ENCODE measurements at places on chromosomes 11 and 22.
A peak's percentile ranks its signal among the peaks of the same experiment; 100 is the strongest.

GRCh38 chr11:10208131-10208575, 85.9 kb downstream of the SBF2 start:
- DNase-seq, result no peak

- DNase-seq, result no peak
Measured at GRCh38 chr11:14819596-14819995, 72.4 kb downstream of the CYP2R1 start.

DNA sequence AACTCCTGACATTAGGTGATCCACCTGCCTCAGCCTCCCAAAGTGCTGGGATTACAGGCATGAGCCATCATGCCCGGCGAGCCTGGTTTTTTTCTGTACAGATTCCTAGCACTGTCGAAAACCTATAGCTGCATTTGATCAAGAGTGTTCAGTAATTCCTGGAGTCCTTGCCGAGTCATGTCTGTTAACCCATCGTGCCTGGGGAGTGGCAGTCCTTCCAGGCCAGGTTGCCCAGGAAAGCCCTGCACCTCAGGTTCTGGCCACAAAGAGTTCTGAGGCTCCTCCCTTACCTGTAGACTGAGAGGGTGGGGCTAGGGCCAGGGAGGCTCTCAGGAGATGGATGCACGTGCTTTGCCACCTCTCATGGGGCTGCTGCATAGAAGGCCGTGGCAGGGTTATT, 17.0 kb downstream of the YDJC start:
- DNase-seq, result no peak

DNA sequence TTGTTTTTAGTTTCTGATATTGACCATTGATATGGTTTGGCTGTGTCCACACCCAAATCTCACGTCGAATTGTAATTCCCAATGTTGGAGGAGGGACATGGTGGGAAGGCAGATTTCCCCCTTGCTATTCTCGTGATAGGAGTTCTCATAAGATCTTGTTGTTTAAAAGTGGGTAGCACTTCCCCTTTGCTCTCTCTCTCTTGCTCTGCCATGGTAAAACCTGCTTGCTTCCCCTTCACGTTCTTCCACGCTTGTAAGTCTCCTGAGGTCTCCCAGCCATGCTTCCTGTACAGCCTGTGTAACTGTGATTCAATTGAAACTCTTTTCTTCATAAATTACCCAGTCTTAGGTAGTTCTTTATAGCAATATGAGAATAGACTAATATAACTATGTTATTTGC, 203.6 kb upstream of the CHORDC1 start:
- DNase-seq, result no peak

DNA sequence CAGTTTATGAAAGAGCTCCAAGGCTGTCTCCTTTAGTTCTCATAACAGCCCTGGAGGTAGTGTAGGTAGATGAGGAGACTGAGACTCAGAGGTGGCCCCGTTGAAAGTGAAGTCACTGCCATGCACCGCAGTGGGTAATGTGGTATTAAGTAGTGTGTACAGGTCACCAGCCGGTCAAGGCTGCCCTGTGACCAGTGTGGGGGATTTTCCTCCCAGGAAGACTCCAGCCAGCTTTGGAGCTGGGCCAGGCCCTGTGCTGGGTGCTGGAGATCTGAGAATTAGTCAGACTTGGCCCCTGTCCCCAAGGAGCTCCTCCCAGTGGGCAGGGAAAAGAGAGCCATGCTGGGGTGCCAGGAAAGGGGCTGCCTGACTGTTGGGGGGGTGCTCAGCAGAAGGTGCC, 5.3 kb downstream of the OMP start:
- no peak for DNase-seq

- DNase-seq, result peak; percentile 95
Measured at GRCh38 chr22:43088984-43089717, at the start of gene TTLL1. Gene TTLL1, minus strand, starts transcription at chr22:43089391. Its CDS starts 13,805 bp downstream, at chr22:43075586.

DNA sequence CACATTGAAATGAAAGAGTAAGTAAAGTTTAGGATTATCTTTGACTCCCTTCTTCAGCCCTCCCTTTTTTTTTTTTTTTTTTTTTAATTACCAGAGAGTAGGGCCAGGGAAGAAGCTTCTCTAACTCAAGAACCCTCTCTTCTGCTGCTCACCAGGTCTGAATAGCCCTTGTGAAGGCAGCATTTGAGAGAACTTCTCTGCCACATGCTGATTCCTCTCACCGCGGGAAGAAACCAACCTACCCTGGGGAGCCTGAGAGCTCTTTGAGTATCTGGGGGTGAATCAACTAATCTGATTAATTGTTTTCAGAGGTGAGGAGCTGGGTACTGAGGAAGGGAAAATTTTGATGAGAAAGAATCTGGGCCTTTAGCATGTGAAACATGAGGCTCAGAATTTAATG, 434.5 kb upstream of the CCDC90B start:
- no peak for DNase-seq

GRCh38 chr11:35717043-35717442, 54.5 kb downstream of the TRIM44 start:
- DNase-seq, result no peak

GRCh38 chr11:9616858-9617257, 43.4 kb downstream of the WEE1 start:
- no peak for DNase-seq

GRCh38 chr11:70746351-70746750, 348.0 kb downstream of the CTTN start:
- DNase-seq, result no peak

DNA sequence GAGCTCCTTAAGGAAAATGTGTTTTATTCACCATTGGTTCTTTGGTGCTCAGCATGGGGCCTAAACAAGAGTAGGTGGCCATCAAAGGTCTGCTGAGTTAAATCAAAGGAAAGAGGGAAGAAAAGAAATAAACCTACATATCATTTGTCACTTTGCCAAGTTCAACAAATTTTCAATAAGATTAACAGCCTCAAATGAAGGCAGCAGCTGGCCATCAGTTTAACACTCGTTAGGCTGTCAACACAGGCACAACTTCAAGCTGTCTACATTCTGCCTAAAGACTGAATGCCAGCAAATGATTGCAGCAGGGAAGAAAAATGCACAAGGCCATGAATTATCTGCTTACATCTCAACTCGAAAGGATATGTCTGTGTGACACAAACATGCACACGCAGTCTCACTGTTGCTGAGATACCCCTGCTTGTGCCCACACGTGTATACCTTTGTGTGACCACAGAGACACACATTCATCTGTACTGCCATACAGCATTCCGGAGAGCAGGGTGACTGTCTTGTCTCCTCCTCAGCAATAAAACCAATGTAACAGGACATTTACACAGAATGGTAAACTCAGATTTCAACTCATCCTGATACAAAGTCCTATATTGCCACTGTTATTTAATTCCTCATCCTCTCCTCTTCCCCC, 40.1 kb downstream of the TRIM66 start:
- no peak for DNase-seq

- DNase-seq, result no peak
Measured at GRCh38 chr11:133522344-133522743, 10.0 kb downstream of the OPCML start.

DNA sequence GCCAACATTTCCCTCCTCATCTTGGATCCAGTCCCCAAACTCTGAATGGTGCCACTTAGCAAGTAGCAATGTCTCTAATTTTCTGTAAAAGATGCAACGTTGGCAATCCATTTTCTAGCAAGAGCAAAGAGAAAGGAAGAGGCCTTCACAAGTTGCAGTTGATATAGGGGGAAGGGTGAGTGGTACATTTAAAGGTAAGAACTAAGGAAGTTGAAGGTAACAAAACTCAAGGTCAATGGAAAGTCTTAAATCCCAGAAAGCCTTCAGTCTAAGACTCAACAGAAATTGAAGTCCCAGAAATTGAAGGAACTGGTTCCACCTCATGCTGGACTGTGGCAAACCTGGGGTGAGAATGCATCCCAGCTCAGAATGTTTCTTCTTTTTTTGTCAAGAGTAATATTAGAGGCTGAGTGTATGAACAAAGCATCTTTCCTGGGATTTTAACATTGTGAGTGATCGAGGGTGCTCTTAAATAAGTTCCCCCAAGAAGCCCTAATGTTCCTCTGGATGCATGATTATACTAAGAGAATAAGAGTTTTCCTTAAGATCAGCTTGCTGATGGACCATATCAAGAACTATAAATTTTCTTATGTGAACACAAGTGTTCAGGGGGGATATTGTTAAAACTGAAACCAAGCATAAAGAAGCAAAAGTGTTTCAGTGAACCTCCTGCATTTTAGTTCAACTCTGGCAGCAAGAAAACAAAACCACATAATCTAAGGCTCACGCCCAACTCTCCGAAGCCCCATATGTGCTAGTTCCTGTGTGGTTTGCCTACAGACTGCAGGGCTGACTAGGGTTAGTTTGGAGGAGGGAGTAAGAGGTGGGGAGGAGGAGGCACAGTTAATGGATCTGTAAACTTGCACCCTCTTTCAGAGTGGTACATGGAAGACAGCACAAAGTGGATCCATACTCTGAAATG, at the start of gene GRAP2:
GRAP2 (plus strand) TSS at position 779 of the 922 bp plus-strand sequence. CDS start 46,023 bp downstream, outside the sequence.
- peak; percentile 84 for DNase-seq

- DNase-seq, result no peak
Measured at GRCh38 chr11:86459002-86459385, 84.3 kb downstream of the CCDC81 start.

GRCh38 chr11:41431784-41432183, 27.7 kb downstream of the LRRC4C start:
- DNase-seq, result no peak

DNA sequence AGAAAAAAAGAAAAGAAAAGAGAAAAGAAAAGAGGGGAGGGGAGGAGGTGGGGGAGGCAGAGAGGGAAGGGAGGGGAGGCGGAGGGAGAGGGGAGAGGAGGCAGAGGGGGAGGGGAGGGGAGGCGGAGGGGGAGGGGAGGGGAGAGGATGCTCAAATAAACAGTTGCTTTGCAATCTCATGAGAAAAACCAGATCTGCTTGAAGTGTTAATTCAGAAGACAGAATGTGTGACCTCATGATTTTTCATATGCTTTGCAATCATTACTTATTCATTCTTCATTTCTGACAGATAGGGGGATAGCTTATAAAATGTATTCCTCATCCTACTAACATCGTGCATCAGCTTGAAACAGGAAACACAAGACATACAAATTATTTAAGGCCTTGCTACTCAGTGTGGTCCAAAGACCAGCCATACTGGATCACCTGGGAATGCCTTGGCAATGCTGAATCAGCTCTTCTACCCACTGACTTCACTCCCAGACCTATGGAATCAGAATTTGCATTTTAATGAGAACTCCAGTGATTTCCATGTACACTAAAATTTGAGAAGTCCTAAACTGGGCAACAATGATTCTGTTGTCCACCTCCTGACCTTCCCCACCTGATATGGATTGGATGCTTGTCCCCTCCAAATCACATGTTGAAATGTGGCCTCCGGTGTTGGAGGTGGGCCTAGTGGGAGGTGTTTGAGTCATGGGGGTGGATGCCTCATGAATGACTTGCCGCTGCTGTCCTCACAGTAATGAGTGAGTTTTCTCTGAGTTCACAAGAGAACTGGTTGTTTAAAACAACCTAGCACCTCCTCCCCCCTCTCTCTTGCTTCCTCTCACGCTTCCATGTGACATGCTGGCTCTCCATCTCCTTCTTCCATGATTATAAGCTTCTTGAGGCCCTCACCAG, 69.2 kb downstream of the CCDC34 start:
- DNase-seq, result no peak

DNA sequence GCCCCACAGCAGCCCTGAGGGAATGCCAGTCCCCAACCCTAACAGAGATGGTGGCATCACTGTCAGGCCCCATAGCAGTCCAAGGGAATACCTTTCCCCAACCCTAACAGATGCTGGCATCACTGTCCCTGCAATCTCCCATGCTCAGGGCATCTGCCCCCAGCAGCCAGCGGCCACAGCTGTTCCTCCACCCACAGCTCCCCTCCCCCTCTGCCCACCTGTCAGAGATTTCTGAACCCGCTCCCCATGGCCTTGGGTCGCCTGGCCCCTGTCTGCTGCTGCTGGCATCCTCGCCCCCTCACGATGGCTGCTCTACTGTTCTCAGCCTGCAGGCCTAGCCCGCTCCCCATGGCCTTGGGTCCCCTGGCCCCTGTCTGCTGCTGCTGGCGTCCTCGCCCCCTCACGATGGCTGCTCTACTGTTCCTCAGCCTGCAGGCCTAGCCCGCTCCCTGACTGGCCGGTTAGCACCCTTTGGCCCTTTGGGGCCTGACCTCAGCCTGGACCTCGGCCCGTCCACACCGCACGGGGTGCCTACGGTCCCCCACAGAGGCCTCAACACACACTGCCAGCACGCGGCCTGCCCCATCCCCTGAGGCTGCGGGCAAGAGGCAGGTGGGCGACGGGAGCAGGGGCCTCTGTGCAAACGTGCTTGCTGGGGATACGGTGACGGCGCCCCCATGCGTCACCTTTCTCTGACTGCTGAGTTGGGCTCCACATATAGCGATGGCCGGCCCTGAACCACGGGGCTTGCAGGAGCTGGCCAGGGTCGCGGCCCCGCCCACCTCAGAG, 20.7 kb downstream of the CHID1 start:
- DNase-seq, result no peak

GRCh38 chr11:47867823-47868222, 19.7 kb upstream of the NUP160 start:
- no peak for DNase-seq

- no peak for DNase-seq
Measured at GRCh38 chr11:110486156-110486555, 56.4 kb downstream of the FDX1 start.

- no peak for DNase-seq
Measured at GRCh38 chr11:35338921-35339320, 80.4 kb downstream of the SLC1A2 start.

DNA sequence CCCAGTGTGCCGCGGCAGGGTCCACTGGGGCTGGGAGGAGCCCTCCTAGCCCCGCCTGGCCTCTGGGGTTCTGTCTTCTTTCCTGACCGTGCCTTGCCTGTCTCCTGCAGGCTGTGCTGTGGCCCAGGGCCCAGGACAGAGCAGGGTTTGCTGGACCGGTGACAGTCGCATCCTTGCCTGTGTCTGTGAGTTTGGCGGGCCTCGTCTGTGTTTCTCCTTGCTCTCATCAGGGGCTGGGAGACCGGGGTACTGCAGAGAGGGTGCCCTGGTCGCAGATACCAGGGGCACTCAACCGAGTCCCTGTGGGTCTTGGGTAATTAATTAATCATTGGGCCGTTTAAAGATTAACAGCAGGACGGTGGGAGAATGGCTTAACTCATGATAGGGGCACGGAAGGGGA, 29.9 kb downstream of the RPL3 start:
- no peak for DNase-seq

- DNase-seq, result no peak
Measured at GRCh38 chr11:96781082-96781481, 391.3 kb downstream of the JRKL start.

DNA sequence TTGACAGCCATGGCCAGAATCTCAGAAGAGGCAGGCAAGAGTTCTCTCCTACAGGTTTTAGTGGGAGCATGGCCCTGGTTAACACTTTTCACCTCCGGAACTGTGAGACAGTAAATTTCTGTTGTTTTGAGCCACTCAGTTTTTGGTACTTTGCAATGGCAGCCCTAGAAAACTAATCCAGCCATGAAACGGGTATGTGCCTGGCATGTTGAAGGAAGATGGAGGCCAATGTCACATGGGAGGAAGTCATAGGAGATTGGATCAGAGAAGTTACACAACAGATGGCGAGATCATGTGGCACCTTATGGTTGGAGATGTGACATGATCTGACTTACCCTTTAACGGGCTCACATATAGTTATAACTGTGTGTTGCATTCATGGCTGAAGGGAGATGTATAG, 63.2 kb upstream of the EED start:
- DNase-seq, result no peak

- DNase-seq, result no peak
Measured at GRCh38 chr22:35458547-35459422, 58.8 kb downstream of the MCM5 start.

Measured in activated effector memory CD4-positive, alpha-beta T cell treated with anti-CD3 and anti-CD28 coated beads, Interleukin-2, amount 50 U/mL, for 16 hours (primary cell).